ENCODE measurements at places on chromosomes 1 and 21.

- DNase-seq: no peak
These were observed 43.8 kb downstream of the C1orf198 start for GRCh38 chr1:230824551-230824918.

- no peak for DNase-seq
These were observed 624 bp downstream of the ARHGAP29 start for GRCh38 chr1:94236630-94237290.

DNA sequence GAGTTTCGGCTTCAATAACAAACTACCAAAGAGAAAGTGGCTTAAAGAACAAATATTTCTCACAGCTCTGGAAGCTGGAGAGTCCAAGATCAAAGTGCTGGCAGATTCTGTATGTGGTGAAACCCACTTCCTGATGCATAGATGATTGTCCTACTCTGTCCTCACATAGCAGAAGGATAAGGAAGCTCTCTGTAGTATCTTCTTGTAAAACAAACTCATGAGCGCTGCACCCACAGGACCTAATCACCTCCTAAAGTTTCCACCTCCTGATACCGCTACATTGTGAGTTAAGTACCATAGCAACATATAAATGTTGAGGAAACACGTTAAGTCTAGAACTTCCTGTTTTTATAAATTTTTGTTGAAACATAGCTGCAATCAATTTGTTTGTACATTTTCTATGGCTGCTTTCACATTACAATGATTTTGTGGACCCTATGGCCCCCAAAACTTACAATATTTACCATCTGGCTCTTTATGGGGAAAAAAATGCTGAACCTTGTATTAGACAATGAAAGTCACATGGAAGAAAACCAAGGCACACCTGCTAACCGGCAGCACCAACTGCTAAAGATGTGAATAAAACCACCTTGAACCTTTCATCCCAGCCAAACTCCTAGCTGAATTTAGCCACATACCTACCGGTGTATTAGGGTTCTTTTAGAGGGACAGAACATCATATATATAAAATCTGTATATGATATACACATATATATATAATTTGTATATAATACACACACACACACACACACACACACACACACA is 1423.4 kb downstream of the NCAM2 start:
- DNase-seq: no peak

DNA sequence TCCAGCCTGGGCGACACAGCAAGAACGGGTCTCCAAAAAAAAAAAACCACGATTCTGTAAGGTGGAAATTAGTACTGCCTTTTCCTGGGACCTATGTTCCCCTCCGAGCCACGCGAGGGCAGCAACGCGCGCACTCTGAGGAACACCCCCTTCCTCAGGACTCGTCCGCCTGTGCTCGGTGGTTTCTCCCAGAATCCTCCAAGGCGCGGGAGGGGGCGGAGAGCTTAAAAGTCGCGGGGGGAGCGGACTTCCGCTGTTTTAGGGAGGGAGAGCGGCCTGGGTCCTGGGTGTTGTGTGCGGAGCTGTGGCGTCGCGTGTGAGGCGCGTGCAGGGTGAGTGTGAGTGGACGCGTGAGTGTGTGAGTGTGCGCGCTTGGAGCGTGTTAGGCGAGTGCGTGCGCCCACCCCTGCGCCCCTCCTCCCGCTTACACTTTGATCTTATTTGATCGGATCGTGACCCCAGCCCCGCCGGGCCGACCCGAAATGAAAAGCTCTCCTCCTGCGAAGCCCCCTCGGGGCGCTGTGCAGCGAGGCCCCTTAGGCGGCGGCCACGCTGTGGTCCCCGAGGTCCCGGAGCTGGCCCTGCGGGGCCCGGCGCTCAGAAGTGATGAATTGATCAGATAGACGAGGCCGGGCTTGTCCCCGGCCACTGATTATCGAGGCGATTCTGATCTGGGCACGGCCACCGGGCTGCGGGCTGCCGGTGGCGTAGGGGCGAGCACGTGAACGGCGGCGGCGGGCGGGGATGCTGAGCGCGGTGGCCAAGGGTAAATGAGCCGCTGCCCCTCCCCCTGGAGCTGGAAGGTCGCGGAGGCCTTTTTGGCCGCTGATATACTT is 9.6 kb downstream of the TMEM167B start:
- peak; percentile 92 for DNase-seq

GRCh38 chr21:45617021-45617921 is 26.3 kb upstream of the PCBP3 start:
- no peak for DNase-seq

- DNase-seq: no peak
These were observed 13.8 kb upstream of the AVPR1B start for GRCh38 chr1:206131037-206131436.

DNA sequence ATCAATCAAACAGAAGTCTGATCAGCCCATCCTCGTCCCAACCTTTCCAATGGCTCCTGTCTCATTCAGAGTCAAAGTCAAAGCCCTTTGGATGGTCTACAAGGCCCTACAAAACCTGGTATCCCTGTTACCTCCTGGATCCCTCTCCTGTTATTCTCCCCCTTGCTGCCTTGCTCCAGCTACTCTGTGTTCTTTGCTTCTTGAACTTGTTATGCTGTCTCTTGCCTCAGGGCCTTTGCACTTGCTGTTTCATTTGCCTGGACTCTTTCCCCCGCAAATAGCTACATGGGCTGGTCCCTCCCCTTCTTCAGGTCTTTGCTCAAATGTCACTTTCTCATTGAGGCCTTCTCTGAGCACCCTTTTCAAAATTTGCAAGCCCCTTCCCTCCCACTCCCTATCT is 1.4 kb upstream of the CSF3R start:
- no peak for DNase-seq

DNA sequence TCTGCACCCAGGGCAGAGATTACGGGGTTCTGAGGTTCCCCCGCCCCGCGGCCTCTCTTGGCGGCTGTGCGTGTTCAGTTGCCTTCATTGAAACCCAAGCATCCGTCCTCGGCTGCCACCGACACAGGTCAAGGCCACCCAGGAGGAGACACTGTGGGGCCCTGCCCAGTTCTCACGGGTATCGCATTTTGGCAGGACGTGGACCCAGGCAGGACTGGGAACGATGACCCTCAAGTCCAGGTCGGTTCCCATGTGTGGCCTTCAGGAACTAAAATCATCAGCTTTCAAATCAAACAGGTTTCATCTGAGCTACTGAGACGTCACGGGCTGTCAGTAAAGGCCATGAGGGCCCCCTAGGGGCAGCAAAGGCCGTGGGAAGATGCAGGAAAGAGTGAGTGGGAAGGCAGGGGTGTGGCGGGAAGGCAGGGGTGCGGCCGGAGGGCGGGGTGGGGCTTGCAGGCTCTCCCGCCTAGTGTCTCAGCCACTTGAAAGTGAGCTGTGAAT is 7.0 kb upstream of the C1orf174 start:
- DNase-seq: no peak

GRCh38 chr1:97943354-97943753 is 22.5 kb upstream of the DPYD start:
- no peak for DNase-seq

DNA sequence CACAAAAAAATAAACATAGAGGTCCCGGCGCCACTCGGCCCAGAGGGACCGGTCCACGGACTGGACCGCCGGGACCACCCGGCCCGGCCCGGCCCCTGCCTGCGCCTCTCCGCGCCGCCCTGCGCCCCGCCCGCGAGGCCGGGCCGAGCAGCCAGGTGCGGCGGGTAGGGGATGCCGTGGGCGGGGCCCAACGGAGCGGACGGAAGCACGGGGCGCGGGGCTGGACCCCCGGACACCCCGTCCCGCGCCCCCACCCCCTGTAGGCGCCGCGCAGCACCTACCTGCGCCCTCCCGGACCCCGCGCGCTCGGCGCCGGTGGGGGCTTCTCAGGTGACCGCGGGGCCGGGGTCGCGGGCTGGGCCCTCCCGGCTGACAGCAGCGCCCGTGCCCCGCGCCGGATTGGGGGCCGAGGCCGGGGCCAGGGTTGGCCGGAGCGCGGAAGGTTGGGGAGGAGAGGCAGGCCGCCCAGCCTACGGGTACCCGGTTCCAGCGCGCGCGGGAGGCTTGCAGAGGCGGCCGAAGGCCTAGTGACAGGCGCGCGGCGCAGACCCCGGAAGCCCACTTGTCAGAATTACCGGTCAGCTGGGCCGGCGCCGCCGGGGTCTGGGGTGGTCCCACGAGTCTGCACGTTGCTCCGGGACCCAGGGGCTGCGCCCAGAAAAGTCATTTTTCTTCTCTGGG is 351.9 kb upstream of the CAMK1G start:
- DNase-seq: no peak

DNA sequence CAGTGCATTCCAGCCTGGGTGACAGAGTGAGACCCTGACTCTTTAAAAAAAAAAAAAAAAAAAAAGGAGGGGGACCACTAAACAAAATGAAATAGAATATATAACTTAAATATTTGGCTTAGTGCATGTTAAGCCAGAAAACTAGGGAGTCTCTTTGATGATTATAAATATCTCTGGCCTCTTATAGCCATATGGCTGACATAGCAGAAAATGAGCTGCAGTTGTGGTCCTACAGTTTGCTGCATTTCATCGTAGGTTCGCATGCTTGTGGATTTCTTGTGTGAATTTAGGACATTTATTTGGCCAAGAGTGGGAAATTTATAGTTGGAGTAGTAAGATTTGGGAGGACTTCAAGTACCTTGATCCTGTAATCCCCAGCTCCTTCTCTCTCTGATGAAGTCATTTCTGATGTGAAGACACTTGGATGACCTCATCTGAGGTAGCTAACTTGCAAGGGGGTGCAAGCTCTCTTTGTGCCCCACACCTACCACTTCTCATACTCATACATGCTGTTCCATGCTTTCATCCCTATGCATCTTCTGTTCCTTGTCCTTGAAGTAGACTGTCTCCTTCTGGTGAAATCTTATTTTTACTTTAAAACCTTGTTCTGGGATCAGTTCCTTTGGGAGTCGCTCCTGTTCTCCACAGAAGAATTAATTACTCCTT is 6.4 kb upstream of the TIPRL start:
- DNase-seq: no peak

DNA sequence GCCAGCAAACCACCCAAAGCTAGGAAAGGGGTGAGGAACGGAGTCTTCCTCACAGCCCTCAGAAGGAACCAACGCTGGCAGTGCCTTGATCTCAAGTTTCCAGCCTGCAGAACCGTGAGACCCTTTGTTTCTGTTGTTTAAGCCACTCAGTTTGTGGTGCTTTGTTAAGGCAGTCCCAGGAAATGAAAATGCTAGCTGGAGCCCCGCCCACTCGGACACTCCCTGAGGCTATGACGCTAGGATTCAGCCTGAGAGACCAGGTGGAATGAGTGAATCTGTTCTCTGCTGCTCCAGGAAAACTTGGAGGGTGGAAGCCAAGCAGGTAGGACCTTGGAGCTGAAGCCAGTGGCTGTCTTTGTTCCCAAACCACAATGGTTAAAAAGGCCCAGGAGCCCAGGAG is 196.5 kb upstream of the POU3F1 start:
- DNase-seq: no peak

- DNase-seq: no peak
These were observed 470.3 kb upstream of the NCAM2 start for GRCh38 chr21:20527731-20528460.

DNA sequence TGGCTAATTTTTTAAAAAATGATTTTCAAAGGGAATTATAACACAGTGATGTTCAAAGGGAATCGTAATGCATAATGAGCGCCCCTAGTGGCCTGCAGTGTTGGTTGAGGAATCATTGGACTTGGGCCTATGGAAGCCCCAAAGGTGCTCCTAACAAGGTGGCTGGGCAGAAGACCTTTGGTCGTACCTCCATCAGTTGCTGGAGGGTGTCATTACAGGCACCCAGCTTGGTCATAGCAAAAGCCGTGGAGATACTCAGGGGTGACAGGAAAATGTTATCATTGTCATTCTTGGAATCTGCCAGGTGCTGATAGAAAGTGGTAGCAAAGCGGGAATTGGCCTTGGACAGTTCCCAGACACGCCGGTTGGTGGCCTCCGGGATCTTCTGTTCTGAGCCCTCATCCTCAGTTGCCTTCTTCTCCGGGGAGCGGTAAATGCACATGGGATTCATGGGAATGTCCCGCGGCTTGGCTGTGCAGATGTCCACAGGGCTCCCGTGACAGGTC is 2.7 kb downstream of the SERPINC1 start:
- peak; percentile 33 for DNase-seq

DNA sequence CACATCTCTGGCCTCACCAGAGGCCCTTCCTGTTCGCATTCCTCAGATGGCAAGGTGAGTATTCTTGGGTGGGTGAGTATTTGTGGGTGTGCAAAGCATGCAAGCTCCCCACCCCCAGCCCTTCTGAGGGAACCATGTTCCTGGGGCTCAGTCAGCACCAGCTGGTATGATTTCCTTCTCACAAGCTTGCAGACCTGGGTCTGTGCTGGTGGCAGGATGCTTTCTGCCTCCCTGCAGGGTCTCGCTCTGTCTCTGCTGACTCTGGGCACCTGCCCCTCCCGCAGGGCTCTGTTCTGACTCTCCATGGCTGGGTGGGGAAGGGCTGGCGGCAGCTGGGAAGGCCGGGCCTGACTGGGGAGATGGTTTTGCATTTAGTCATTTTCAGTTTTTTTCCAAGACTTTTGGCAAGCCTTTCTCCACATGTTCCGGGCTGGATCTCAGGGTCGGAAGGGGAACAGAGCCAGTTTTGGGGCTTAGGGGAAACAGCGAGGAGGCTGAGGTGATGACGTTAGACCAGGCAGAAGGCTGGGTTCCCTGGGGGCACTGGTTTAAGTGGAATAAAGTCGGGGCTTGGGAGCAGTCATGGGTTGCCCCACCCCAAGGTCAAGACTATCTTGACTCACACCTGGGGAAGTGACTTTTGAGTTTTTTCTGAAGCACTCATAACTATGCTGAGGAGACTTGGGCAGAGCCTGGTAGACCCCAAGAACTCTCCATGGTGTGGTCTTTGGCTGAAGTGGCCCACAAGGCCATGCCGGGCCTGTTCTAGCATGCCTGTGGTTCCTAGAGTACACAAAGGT is 6.2 kb downstream of the RASSF5 start:
- DNase-seq: no peak

DNA sequence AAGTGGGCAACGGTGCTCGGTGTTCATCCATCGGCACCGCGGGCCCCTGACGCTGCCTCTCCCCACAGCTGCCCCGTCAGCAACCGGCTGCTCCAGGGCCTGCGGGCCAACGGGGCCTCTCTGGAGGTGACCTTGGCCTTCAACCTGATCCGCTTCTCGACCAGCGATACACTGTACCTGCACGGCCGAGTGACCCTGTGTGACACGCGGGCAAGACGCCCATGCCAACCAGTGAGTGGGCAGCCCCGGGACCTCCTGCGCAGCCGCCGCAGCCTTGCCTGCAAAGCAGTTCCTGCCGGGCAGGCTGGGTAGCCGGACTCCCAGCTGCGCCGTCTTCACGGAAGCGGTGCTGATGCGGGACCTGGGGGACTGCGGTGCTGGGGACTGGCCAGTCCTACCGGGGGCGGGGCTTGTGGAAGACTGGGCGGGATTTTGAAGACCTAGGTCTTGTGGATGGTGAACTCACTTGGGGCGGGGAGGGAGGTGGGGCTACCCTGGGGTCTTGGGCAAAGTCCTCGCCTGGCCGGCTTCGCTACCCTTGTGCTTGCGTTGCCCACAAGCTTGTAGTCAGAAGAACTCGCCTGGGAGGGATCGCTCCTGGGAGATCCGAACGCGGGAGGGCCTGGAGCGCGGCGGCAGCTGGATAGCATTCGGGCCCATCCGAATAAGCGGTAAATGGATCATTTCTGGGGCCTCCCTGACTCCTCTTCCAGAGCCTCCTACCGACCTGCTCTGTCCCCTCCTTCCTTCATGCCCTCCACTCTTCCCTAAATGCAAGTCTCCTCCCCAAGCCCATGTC is 8.8 kb upstream of the CEP85 start:
- DNase-seq: no peak

- no peak for DNase-seq
These were observed 456.1 kb upstream of the PROX1 start for GRCh38 chr1:213531369-213532310.

- no peak for DNase-seq
These were observed 22.0 kb downstream of the SLC16A1 start for GRCh38 chr1:112933820-112934571.

All from GM12892 (cell line).